Epithelial cell of proximal tubule (primary cell): ENCODE measurements at places on chromosomes 4 and X. TPM values are rescaled to one million over a fixed set of nuclear protein-coding genes. Genes with fewer than 3 reads are reported as not detected.

GAGE12C gene
- not detected in 2 replicates for total RNA-seq

NWD2 gene
- total RNA-seq = not detected in 2 replicates

TMEM271 gene
- total RNA-seq = not detected in 2 replicates

TMEM150C gene
- total RNA-seq = 0.36 and 2.9 TPM in 2 replicates

CDKL2 gene
- total RNA-seq = 1.2 and 3.6 TPM in 2 replicates

RAB41 gene
- total RNA-seq = not detected in 2 replicates

SYAP1 gene
- 24.0 and 25.5 TPM in 2 replicates for total RNA-seq

ADH7 gene
- not detected in 2 replicates for total RNA-seq

MAGEA12 gene
- total RNA-seq = not detected in 2 replicates

DKK2 gene
- total RNA-seq = 0.40 and 0.94 TPM in 2 replicates

GAGE12F gene
- not detected in 2 replicates for total RNA-seq

GAGE13 gene
- not detected in 2 replicates for total RNA-seq

H2BW2 gene
- total RNA-seq = not detected in 2 replicates

MGARP gene
- 0.14 and 1.5 TPM in 2 replicates for total RNA-seq
